ENCODE measurements at places on chromosomes 2 and 18.

GRCh38 chr2:237097911-237098702 lies 12.4 kb downstream of the COPS8 start:
- DNase-seq: peak; percentile 94

- no peak for DNase-seq
Measured at GRCh38 chr2:47303341-47304148, 99.4 kb upstream of the MSH2 start.

- DNase-seq: no peak
Measured at GRCh38 chr2:15954761-15955160, 14.4 kb downstream of the MYCN start.

DNA sequence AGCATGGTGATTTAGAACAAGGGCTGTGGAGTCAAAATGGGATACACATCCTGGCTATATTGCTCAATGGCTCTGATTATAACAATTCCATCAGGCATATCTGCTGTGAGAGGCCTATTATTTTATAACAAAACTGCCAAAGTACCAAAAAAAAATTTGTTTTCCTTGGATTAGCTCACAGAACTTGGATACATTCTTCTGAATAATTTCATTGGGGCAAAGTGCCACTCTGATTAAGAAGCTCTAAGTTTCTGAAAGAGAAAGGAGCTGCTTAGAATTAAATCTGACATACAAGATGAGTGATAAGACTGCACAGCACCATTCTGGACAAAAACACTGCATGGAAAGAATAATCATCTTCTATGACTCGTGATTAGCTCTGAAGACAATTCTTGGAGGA lies 85.7 kb downstream of the SMC6 start:
- no peak for DNase-seq

DNA sequence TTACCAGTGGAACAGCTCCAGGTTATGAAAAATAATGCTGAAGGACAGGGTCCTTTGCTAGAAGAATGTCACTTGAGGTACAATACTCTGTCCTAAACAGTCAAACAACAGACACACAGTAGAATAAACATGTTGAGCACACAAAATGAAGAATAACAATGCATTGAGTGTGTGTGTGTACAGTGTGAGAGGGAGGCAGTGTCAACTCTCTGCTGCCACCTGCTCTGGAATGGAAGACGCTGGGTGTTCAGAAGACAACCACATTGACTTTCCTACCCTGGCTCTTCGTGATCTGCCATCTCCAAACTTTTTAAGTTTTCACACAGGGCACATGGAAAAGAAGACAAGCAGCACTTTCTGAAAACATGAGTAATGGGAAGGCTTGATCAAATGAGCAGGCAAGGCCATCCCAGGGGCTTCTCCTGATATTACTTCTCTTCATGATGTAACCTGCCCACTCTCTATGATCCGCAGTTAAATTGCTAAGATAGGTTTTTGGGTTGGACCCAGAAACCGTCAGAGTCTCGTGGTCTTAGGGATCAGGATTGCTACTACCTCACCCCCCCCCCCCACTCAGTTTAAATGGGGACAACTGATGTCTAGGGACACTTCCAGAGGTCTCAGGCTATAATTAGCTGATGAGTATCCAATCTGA lies 533.2 kb upstream of the TNP1 start:
- DNase-seq: no peak

Data from fibroblast of skin of right quadriceps (primary cell).